ENCODE measurements at places on chromosomes 7 and 10.

DNA sequence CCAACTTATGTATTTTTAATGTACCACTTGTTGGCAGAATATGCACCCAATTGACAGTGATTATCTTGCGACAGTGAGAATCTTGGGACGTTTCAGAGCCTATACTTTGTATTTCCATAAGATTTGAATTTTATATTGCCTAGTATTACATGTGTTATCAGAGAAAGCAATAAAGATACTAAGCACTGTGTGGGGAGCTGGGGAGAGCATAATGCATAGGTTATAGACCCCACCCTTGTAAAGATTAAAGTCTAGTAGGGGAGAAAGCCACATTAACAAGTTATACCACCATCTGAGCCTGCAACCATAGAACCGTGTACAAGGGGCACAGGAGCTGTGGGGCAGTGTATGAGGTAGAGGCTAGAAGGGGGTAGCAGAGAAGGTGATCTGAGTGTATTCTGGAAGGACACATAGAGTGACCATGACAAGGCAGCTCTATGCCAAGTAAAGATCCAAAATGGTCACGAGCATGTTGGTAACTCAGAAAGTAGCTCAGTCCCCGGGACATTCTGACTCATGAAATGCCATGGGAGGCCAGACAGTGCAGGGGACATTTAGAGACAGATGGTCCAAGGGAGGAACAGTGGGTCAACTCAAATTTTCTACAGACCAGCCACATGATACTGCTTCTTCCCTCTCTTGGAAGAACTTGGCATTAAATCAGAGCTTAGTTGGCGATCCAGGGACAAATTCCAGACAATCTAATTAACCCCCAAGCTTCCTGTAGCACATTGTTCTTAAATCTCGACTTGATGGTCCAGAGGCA is 84.5 kb downstream of the ADRA2A start:
- DNase-seq, result no peak

DNA sequence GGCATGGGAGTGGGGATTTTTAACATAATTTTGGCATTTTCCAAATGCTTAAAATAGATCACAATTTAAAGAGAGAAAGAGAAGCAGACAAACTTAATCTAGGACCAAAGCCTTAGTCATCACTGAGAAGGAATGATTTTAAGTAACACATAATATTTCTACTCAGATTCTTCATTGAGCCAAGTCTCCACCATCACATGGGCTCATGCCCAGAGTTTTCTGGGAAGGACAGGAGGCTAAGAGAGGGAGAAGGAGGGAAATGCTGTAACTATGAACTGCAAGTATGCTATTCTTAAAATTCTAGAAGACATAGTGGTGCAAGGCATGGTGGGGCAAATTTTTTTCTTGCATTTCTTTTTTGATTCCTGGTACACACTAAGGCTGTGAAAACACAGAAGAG is 23.8 kb upstream of the UBE2D1 start:
- DNase-seq, result no peak

GRCh38 chr10:3036155-3037021 is 31.0 kb upstream of the PFKP start:
- DNase-seq, result no peak

DNA sequence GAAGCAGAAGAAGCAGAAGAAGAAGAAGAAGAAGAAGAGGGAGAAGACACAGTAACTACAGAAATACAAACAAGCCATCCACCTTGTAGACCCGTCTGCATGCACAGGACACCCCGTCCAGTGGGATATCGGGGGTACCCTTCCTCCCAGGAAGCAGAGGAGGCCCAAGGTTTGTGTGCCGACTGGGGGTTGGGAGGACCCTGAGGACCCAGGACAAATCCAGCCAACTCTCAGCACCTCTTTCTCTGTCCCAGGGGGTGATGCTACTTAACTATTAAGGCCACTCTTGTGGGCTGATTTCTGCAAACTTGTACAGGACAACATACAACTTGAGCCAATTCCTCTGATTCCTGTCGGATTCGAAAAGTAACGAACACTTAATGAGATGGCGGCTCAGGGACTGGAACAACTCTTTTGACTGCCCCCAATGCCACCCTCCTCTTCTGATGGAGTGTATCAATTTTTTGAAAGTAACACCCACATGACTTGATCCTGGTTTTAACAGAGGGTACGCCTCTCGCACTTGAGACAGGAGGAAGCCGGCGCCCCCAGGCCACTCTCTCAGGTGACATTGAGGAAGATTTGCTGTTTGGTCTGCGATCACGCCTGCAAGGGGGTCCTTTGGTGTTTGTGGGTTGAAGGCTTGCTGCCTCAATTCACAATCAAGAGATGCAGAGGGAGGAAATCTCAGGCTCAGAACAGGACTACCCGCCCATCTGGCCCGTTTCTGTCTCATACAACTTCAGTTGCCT is 192.6 kb downstream of the TNS3 start:
- DNase-seq, result no peak

DNA sequence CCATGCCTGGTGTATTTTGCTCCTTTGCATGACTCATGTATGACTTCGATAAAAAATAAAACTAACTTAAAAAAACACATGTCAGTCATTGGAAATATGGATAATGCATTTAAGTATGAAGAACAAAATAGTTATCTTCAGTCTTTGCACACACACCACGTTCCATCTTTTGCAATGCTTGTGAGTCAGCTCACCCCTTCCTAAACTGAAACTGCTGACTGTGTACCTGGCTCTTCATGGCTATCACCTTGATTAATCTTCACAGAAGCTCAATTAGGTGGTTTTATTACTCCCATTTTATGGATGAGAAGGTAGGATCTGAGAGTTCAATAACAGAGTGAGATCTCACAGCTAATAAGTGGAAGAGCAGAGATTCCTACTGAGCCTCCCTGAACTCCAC is 79.5 kb downstream of the CARD11 start:
- DNase-seq, result no peak

GRCh38 chr7:46549347-46549746 is 628.3 kb upstream of the IGFBP3 start:
- no peak for DNase-seq

- peak; percentile 10 for DNase-seq
Measured at GRCh38 chr7:95365151-95365550, 31.0 kb downstream of the PON3 start.

DNA sequence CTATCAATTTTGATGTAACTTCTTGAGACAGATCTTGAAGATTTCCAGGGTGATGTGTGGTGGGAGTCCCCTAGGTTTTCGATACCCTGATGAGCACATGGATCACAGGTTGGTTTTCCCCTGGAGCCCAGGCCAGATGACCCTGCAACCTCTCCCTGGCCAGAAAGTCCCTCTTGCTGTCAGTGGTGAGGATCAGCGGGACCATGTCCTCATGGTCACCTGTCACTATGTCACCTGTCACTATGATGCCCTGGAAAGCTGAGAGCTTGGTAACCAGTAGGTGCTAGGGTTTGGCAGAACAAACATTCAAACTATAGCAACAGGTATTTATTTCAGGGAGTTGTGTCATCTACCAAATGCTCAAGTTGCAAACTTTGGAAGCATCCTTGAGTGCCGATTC is 197.9 kb downstream of the ARHGAP12 start:
- no peak for DNase-seq

DNA sequence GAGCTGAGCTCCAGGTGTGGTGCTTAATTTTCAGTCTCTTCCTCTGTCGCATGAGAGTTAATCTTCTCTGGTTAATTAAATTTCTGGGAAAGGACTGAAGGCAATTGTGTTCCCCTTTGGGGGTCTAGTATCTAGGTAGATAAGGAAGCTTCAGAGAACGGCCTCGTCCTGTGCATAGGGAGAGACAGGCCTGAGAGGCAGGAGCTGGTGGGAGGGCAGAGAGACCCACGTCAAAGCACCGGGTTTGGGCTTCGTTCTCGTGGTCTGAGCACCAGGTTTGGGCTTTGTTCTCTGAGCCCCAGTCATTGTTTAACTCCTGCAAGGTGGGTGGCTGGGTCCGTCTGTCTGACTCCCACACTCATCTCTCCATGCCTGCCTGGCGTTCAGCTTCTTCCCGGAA is 160.8 kb upstream of the PITRM1 start:
- DNase-seq, result no peak

DNA sequence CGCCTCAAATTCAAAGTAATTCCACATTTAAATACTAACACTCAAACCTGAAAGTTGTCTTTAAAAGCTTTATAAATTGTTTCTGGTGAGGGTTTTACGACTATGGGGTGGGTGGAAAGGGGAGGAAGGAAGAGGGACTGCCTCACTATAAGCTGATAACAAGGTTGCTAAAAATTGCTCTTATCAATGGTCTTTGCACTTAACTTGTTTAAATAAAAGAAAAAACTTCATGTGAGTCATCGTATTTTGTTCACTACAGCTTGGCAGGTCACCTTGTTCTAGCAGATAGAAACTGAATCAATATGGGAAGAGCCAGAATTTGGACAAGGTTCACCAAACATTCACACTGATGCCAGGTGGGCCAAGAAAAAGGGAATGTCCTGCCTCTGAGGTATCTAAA is 129.2 kb downstream of the TES start:
- peak; percentile 33 for DNase-seq

GRCh38 chr10:83222300-83222699 is 917.0 kb upstream of the GHITM start:
- DNase-seq, result no peak

DNA sequence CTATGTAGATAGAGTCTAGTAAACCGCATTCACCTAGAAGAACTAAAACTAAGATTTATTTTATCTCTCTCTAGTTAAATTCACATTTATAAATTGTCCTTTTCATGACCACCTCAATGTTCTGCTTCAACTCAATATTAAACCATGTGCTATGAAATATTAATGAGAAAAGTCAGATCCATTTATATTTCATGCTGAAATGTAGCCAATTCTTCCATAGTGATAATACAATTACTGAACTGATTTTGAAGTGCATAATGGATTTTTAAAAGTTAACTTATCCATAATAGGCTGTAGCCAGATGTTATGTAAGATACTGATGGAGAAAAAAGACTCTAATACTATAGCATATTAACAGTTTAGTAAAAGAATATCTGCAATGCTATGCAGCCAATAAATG is 479.7 kb upstream of the PCDH15 start:
- no peak for DNase-seq

DNA sequence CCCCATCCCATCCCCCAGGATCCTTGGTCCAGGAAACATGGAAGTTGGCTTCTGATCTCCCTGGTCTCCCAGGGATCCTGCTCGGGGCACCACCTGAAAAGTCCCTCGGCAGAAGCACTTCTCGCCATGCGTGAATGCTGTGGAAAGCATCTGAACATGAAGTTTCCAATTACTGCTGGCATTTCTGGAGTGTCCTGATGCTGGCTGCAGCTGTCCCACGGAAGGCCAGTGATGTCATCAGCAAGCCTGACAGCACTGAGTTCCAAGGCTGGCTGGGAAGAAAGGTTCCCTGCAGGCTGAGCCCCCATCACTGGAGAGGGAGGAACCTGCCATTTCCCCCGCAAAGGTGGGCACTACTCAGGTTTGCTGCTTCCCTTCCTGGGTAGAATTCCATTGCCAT is 71.4 kb downstream of the KCNMA1 start:
- DNase-seq, result no peak

GRCh38 chr10:22554461-22555182 is 159.8 kb downstream of the PIP4K2A start:
- no peak for DNase-seq

DNA sequence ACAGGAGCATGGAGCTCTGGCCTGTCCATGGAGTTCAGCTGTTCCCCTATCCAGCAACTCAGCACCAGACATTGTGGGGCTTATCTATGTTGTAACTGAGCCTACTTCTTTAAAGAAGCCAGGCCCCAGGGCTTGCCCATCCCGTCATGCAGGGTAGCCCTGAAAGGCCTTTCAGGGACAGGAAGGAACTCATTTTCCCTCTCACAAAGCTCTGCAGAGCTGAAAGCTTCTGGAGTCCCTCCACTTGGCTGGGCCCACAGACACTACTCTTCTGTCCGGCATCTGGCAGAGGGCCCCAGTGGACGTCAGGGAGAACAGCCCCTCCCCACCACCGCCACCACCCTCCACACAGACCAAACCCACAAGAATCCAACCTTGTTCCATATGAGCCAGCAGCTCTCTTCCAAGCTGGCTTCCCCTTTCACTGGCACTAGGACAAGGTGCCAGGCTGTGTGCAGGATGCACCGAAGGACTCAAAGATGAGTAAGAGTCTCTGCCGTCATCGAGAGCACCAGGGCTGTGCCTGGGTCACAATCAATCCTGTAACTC is 33.1 kb downstream of the DENND2A start:
- DNase-seq, result no peak

- no peak for DNase-seq
Measured at GRCh38 chr7:17058568-17058967, 176.8 kb upstream of the AGR3 start.

DNA sequence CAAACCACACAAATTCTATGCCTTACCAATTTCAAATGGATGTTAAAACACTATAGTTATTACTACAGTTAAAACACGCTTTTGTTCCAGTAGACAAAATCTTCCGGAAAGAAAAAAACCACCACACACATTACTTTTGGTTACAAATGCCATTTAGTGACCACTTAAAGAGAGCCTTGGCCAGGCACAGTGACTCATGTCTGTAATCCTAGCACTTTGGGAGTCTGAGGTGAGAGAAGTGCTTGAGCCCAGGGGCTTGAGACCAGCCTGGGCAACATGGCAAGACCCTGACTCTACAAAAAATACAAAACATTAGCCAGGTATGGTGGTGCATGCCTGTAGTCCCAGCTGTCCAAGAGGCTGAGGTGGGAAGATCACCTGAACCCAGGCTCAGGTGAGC is 7.2 kb downstream of the TNPO3 start:
- DNase-seq, result no peak

GRCh38 chr10:52451817-52452216 is 137.7 kb downstream of the DKK1 start:
- no peak for DNase-seq

GRCh38 chr10:63586043-63586442 is 64.8 kb downstream of the REEP3 start:
- no peak for DNase-seq

GRCh38 chr7:44172352-44172751 is 16.9 kb downstream of the GCK start:
- no peak for DNase-seq

DNA sequence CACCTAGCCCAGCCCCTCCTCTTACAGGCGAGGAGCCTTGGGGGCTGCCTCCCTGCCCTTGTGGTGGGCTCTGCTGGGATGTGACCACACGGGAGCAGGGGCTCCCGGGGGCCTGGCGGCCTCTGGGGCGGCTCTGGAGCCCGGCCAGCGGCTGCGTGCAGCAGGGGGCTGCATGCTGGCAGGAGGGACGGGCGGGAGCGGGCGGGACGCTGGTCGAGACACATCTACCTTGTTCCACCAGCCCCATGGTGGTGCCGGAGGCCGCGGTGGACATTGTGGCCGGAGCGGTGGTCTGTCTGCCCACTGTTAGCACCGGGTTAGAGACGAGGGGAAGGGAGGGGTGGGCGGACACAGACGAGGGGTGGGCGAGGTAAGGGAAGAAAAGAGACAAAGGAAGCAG is 38.6 kb downstream of the YKT6 start:
- DNase-seq, result no peak

- DNase-seq, result no peak
Measured at GRCh38 chr7:2689951-2690705, 2.1 kb downstream of the AMZ1 start.

- no peak for DNase-seq
Measured at GRCh38 chr10:42975005-42975493, 101.8 kb upstream of the RET start.
